ENCODE measurements at places on chromosomes 1 and 21. TPM values are rescaled to one million over a fixed set of nuclear protein-coding genes. Genes with fewer than 3 reads are reported as not detected.

GRCh38 chr1:2001773-2002411 is 1.7 kb downstream of the CFAP74 start:
- no peak for DNase-seq

The ATP6V1G3 gene
- not detected for total RNA-seq

- DNase-seq, result no peak
Measured at GRCh38 chr1:67894981-67895735, 61.9 kb upstream of the GNG12 start.

DNA sequence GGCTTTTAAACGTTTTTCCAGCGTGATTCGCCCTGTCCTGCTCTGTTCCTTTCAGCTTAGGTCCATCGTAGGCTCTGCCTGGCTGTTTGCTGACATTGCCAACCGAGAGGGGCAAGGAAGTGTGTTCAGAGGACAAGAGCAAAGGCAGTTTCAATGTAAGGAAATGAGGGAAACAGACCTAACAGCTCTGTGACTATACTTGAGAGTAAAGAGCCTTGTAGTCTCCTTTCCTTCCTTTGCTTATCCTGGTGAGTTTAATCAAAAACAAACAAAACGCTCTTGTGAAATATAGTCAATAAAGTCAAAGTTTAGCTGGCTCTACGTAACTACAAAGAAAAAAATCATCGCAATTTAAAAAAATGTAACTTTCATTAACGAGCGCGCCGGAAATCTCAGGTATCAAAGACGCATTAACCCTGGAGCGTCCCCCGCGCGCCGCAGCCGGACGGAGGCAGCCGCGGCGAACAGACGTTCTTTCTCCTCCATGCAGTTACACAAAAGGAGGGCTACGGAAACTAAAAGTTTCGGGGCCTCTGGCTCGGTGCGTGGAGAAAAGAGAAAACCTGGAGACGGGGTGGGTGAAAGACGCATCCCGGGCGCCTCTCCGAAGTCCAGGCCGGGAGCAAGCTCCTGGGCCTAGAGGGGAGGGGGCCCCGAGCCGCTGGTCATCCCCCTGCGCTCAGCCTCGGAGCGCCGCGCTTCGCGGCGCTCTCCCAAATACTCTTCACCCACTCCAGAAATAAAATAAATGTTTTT is 617 bp upstream of the ADGRL2 start:
- peak; percentile 67 for DNase-seq

GRCh38 chr21:44433791-44434567 is 21.3 kb upstream of the LRRC3 start:
- DNase-seq, result no peak

- peak; percentile 86 for DNase-seq
Measured at GRCh38 chr1:205658943-205659581, 21.2 kb downstream of the SLC45A3 start.

- DNase-seq, result no peak
Measured at GRCh38 chr21:39918558-39918957, 51.3 kb downstream of the PCP4 start.

GRCh38 chr21:37896788-37897187 is 19.5 kb downstream of the KCNJ6 start:
- DNase-seq, result no peak

DNA sequence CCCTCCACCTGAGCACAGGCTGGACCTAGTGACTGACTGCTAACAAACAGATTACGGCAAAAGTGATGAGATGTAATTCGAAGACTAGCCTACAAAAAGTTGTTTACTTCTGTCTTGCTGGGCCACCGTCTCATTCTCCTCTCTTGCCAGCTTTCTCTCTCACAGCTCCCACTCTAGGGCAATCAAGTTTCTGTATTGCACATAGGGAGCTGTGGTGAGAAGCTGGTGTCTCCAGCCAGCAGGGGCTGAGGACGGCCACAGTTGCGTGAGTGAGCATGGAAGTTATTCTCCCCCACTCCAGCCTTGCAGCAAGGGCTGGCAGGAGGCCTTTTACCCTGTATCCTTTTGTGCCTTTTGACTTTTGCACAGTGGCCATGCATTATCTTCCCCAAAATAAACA is 8.6 kb upstream of the COL6A2 start:
- no peak for DNase-seq

DNA sequence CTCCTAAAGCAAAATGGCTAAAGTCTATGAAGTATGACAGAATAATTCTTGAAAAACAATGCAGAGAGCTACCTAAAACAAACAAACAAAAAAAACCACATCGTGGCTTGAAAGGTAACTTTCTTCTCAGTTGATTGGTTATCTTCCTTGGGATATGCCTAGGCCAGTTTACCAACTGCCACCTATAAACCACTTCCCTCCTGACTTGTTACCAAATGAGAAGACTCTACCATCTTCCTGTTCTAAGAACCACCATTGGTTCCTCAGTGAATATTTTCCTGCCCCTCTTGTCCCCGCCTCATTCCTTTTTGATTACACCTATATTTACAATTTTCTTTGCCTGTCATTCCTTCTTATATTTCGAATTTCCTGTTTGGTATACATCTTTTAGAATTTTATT is 336.6 kb downstream of the SIPA1L2 start:
- DNase-seq, result no peak

The TNFRSF1B gene
- 28.5 TPM for total RNA-seq

- peak; percentile 43 for DNase-seq
Measured at GRCh38 chr1:93728480-93729131, 47.0 kb upstream of the BCAR3 start.

The PDE4B gene
- 12.0 TPM for total RNA-seq

Data from left cardiac atrium (tissue), 4 donors.